ENCODE measurements at places on chromosomes 3 and 15. TPM values are rescaled to one million over a fixed set of nuclear protein-coding genes. Genes with fewer than 3 reads are reported as not detected.
A peak's percentile ranks its signal among the peaks of the same experiment; 100 is the strongest.

DNA sequence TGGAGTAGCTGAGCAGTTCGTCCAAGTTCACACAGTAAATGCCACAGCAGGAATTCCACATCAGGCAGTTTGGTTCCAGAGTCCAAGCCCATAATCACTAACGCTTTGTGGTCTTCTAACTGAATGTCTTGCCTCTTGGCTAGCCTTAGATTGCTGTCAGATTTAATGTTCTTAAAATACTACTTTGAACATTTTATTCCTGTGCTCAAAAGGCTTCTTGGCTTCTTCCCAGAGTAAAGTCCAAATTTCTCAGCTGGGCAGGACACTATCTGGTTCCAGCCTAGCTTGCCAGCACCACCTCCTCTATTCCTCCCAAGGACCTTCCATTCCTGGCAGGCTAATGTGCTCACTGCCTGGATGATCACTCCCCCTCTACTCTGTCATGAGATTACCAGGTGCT, 256.9 kb downstream of the SQOR start:
- peak; percentile 23 for DNase-seq

- DNase-seq: no peak
Observed at GRCh38 chr15:90230071-90230494, 3.7 kb downstream of the CIB1 start.

GRCh38 chr15:22227411-22228100, 147.2 kb downstream of the OR4M2 start:
- no peak for DNase-seq

HHLA2 gene
- total RNA-seq: not detected

DNA sequence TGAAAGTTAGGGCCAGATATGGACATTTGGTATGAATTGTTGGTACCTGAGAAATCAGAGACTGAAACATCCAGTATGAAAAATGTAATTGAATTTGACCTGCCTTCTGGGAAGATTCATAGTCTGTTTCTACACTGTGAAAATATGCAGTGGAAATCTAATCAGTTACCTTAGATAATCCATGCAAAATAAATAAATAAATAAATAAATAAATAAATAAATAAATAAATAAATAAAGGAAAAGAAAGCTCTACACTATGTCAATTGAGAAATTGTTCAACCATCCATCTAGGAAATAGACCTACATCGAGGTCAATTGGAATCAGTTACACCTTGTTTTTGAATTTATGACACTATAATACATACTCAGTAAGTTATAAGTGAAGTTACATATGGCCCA, 252.3 kb downstream of the VGLL3 start:
- no peak for DNase-seq

- DNase-seq: no peak
Observed at GRCh38 chr3:177295116-177295515, 97.8 kb upstream of the TBL1XR1 start.

TMEM40 gene
- total RNA-seq: not detected

GRCh38 chr3:31370681-31371080, 162.0 kb upstream of the STT3B start:
- DNase-seq: no peak

GRCh38 chr15:72967811-72968530, 84.3 kb upstream of the NEO1 start:
- no peak for DNase-seq

DNA sequence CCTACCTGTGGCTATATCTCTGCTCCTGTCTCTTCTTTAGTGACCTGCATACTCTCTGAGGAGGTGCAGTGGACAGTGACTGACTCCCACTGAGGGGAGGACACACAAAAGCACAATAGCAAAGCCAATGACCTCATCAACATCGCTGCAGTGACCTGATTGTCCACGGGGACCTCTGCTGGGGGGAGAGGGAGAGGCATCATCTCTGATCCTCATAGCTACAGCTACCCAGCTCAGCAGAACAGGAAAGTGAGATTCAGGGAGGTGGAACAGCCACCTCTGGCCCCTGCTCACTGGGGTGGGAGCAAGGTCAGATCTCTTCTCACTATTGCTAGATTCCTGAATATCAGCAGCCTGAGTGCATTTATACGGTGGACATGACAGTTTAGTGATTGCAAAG, 179.2 kb downstream of the ATP10A start:
- DNase-seq: no peak

GRCh38 chr15:101504866-101505609, 15.5 kb upstream of the PCSK6 start:
- DNase-seq: no peak

GRCh38 chr3:148006508-148006907, 597.3 kb downstream of the ZIC1 start:
- no peak for DNase-seq

DNA sequence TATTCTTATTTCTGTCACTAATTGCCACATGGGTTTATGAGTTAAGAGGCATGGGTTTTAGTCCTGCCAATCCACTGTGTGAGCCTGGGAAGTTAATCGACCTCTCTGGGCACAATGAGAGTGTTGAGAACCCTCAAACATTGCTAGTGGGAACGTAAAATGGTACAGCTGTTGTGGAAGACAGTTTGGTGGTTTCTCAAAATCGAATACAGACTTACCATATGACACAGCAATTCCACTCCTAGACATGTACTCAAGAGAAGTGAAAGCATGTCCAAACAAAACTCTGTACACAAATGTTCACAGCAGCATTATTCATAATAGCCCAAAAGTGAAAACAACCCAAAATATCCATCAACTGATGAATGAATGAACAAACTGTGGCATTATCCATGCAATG, 5.7 kb upstream of the GNB5 start:
- DNase-seq: no peak

GRCh38 chr3:632571-633170, 436.1 kb downstream of the CHL1 start:
- DNase-seq: no peak

PAK6 gene
- 0.68 TPM for total RNA-seq

CHST2 gene
- total RNA-seq: 11.3 TPM

SLCO3A1 gene
- total RNA-seq: 16.5 TPM

GRCh38 chr15:79615754-79616153, 183.6 kb downstream of the MINAR1 start:
- DNase-seq: no peak

GRAMD1C gene
- 10.7 TPM for total RNA-seq

ASB14 gene
- total RNA-seq: not detected

- no peak for DNase-seq
Observed at GRCh38 chr3:32791833-32792232, 26.0 kb upstream of the TRIM71 start.

DNA sequence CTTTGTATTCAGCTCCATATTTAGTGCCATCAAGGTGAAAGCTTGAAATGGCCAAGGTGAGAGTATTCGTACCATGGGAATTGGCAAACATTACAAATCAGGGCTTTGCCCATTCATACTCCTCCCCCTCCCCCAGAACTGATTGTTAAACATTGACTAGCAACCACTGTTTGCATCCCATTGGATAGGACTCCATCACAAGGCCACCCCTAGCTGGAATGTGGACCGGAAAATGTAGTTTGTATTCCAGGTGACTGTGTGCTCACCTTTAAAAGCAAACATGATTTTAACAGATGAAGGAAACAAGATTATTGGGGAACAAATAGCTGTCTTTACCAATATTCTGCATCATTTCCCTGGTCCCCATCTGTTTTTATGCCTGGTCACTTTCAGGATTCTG, 14.1 kb downstream of the ST3GAL6 start:
- no peak for DNase-seq

DNA sequence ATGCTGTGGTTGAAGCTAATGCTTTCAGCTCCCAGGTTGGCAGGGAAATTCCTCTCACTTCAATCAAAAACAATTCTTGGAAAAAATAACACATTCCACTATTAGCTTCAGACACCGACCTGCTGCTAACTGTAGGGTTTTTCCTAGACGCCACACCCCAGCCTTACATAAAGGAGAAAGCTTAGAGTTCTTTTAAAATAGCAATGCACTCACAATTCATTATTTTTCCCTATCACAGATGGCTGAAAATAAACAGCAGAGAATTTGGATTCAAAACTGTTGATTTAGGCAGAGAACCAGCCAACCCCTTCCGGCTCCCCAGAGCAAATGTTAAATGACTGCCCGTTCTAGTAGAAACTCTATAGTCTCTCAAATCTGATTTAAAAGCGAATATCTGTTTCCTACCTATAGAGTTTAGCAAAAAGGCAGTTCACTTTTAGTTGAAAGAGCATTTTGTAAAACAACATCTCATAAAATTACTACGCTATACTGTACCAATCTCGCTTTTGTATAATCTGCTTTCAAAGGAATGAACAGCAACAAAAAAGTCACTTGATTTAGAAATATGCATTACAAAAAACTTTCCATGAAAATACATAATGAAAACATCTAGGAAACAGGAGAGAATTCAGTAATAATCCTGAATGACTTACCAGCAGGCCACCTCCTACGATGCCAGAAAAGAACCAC, 586 bp downstream of the TM4SF1 start:
- DNase-seq: no peak

C3orf49 gene
- not detected for total RNA-seq

CLSTN2 gene
- 15.7 TPM for total RNA-seq

DNA sequence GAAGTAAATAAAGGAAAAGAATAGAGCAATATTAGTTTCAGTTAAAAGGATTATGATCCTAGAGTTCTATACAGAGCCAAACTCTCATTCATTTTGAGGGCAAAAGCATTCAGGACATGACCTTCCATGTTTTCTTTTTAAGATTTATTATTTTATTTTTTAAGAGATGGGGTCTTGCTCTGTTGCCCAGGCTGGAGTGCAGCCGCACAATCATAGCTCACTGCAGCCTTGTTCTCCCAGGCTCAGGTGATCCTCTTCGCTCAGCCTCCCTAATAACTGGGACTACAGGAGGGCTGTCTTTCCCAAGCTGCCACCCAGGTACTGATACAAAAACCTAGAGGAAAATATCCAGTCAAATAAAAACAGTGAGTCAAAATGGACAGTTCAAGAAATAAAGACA, 13.6 kb upstream of the CCDC13 start:
- no peak for DNase-seq

- no peak for DNase-seq
Observed at GRCh38 chr3:67461667-67462142, 192.7 kb downstream of the SUCLG2 start.

DNA sequence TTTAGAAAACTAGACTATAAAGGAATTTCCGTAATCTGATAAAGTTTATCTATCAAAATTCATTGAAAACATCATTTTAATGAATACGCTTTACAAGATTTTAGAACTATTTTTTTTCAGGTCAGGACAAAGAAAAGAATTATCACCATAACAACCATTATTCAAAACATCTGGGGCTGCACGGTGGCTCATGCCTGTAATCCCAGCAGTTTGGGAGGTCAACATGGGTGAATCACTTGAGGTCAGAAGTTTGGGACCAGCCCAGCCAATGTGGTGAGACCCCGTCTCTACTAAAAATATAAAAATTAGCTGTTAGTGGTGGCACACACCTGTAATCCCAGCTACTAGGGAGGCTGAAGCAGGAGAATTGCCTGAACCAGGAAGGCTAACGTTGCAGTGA, 260.4 kb downstream of the WNT5A start:
- DNase-seq: no peak

DNA sequence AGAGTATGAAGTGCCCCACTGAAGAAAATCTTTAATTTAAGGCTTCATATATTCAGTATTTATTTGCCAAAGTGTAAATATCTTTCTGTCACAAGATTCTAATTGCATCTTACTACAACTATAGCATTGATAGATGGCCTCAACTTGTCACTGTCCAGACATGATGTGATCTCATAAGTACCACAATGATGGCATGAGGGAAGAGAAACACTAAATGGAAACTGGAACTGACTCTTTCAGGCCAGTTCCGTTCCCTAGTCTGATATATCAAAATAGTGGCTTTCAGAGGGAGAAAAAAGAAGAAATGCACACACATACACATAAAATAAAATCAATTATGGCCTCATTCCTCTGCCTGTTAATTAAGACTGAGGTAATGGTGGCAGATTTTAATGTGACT, 615.7 kb downstream of the TBL1XR1 start:
- DNase-seq: no peak

DNA sequence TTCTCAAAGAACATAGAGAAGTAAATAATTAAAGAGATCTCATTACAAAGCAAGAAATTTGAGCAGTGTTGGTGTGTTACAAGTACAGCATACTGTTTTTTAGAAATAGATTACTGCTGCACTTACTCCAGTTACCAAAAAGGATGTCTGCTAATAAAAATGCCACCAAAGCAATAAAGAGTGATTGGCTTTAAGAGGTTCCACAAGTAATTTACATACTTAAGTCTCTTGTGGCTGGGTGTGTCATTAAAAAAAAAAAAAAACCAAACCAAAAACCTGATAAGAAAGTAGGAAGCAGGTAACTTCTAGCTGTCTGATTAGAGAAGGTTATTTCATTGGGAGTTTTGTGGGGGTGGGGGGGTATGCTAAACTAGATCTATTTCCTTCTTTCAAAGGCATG, 15.2 kb downstream of the RAB11A start:
- no peak for DNase-seq

- no peak for DNase-seq
Observed at GRCh38 chr3:194325424-194326153, 25.5 kb downstream of the CPN2 start.

DNA sequence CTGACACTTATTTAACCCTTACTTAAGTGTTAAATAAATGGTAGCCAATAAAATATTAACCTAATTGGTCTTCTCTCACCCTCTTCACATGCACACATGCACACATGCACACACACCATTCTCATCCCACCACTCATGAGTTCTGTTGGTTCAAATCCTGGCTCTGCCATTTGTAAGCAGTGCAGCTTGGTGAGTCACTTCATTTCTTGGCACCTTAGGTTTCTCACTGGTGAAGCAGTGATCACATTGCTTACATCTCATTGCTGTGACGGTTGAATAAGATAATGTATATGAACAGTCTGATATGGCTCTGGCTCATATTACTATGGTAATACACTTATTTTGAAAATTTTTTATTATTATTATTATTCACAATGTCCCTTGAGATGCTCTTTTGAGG, 33.8 kb downstream of the RIOX2 start:
- no peak for DNase-seq

DNA sequence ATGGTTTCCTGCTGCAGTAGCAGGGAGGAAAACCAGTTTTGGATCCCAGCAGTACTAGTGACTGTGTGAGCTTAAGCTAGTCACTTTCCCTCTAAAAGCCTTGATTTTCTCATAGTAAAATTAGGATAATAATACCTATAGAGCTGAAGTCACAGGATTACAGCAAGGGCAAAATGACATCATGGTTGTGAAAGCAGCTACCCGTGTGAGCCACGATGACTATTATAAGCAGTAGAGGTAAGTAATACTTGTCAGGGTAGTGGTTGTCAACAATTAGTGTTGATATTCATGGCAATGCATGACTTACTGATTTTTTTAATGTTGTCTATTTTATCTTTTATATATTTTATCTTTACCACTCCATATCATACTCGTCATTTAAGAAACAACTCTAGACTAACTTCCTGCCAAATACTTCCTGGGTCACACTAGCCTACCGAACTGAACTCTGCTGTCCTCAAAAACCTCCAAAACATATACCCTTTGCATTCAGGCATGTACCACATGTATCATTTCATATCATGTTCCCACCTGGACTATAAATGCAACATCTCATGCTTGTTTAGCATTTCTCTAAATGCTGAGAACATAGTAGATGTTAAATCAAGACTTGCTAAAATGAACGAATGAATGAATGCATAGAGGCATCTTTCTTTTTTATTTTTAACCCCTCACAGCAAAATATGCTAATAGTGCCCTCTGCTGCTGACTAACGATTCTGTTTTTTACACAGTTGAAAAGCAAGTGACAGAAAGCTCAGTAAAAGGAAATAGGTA, 172.6 kb downstream of the P3H2 start:
- no peak for DNase-seq
